ENCODE measurements at places on chromosomes 1 and 21. TPM values are rescaled to one million over a fixed set of nuclear protein-coding genes. Genes with fewer than 3 reads are reported as not detected.

HTR6 gene
- total RNA-seq = not detected

AADACL4 gene
- total RNA-seq = not detected

NHLH1 gene
- not detected for total RNA-seq

CELA2A gene
- not detected for total RNA-seq

VTCN1 gene
- total RNA-seq = 3.2 TPM

LDLRAD1 gene
- not detected for total RNA-seq

AMPD1 gene
- total RNA-seq = not detected

LINGO4 gene
- not detected for total RNA-seq

AMY1B gene
- not detected for total RNA-seq

SEMA6C gene
- 8.1 TPM for total RNA-seq

GREM2 gene
- 2.3 TPM for total RNA-seq

LRRN2 gene
- total RNA-seq = 0.45 TPM
